NCI-H1930 (cell line): ENCODE measurements at places on chromosomes 7 and 10.

GRCh38 chr7:139341776-139342226 is 664 bp downstream of the FMC1 start:
- DNase-seq = no peak

GRCh38 chr7:80380957-80381356 is 130.9 kb downstream of the GNAT3 start:
- no peak for DNase-seq

- no peak for DNase-seq
These were observed 90.0 kb downstream of the SLIT1 start for GRCh38 chr10:97095701-97096260.

DNA sequence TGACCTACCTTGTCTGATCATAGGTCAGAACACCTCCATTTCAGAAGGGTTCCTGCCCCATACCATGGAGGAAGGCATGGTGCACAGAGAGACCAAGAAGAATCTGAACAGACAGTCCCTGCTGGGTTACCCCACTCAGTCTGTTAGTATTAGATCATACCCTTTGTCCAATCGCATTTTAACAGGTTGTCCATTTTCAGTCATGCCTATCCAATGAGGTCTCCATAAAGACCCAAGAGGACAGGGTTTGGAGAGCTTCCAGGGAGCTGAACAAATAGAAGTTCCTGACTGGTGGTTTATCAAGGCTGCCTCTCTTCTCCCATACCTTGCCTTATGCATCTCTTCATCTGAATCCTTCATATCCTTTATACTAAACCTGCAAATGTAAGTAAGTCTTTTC is 21.2 kb upstream of the SLC16A12 start:
- no peak for DNase-seq

DNA sequence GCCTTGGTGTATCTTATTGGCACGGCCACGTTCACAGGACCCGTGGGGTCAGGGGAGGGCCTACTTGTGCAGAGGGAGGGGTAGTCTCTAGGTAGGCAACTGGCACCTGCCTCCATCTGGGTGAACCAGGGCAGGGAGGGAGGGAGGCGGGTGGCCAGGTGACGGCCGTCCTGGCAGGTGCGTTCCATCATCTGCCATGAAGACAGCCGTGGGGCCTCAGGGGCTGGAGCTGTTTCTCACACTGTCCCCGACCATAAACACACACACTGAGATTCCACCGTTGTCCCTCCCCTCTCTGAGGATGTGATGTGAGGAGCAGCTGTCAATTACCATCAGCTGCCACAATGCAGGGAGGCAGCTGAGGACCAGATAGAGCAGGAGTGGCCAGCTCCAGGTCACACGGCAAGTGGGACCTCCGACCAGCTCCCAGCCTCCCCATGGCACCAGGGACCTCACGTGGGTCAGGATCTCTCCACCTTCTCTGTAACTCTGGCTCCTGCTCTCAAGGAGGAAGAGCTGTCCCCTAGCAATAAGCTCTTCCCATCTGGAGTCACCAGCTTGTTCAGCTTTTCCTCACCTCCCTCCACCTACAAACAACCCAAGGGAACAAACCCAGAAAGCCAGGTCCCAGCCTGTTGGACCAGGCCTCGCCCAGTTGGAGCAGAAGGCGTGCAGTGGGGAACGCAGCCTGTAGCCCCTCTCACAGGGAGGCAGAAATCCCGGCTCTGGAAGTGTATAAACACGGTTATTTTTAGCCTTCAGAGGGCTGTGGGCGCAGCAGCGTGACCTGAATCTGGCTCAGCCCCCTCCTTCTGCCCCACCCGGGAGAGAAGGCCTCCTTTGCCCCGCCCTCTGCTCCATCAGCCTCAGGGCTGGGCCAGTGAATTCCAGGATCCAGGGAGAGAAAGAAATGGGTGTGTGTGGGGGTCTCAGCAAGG is 33.1 kb downstream of the ZMIZ1 start:
- no peak for DNase-seq

GRCh38 chr10:22945934-22946673 is 18.3 kb downstream of the ARMC3 start:
- no peak for DNase-seq

DNA sequence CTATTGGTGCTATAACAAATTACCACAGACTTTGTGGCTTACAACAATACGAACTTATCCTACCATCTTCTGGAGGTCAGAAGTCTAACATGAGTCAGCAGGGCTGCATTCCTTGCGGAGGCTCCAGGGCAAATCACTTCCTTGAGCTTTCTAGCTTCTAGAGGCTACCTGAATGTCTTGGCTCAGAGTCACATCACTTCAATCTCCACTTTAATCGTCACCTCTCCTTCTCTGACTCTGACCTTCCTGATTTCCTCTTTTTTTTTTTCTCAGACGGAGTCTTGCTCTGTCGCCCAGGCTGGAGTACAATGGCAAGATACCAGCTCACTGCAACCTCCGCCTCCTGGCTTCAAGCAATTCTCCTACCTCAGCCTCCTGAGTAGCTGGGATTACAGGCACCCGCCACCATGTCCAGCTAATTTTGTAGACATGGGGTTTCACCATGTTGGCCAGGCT is 44.6 kb upstream of the ANAPC16 start:
- no peak for DNase-seq

- DNase-seq = no peak
These were observed 82.1 kb downstream of the SLC37A3 start for GRCh38 chr7:140316165-140316661.

GRCh38 chr10:29099415-29099814 is 189.5 kb upstream of the LYZL1 start:
- no peak for DNase-seq

DNA sequence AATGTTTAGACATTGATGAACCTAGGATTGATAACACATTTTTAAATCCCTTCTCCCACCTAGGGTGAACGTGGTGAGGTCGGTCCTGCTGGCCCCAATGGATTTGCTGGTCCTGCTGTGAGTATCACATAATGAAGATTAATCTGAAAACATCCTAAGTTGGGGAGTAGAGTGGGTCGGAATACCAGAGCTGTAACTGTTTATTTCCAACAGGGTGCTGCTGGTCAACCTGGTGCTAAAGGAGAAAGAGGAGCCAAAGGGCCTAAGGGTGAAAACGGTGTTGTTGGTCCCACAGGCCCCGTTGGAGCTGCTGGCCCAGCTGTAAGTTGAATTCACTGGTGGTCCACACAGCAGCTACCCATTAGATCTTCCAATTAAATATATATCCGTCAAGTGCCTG is 25.6 kb downstream of the COL1A2 start:
- DNase-seq = no peak

DNA sequence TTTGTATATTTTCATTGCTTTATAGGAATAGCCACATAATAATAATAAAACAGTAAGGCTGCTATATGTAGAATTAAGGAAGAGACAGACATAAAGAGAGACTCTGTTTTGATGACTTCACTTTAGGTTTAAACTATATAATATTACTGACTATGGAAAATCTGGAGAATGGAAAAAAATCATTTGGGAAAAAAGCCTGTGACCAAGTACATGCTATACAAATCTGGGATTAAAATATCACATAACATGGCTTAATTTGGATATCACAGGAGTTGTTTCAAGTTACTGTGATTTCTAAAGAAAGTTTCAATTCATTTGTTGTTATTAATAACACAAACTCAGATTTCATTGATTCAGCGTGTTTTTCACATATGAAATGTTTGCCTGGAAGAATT is 7.7 kb downstream of the PLCE1 start:
- DNase-seq = no peak

DNA sequence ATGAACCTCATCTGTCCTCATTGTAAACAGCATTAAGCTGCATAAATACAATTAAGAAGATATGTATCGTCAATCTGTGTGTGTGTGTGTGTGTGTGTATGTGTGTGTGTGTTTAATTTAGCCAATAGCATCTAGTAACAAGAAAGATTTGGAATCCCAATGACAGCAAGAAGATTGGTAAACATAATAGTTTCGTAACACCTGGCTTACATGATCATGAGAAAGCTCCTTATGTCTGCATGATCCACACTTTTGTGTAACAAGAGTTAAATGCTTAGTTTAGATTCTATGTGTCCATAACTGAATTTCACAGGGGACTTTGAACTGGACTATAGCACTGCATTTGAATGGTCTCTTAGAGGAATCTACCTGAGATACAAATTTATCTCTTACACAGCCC is 191.0 kb upstream of the BET1 start:
- no peak for DNase-seq

DNA sequence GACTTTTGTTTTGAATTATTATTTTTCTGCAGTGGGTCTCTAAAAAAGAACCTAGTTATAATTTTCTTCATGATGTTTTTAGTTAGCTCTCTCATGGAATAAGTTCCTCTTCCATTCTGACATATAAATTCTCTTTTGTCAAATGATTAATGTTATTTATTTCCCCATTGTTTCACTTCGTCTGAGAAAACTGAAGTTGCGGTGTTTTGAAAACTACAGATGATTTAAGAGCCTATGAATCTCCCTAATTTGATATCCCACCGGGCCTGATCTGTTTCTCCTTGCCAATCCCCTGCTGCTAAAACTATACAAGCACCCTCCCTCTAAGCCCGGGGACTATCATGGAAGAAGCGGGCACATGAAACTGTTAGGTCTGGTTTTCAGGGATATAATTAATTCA is 41.4 kb downstream of the HTR7 start:
- no peak for DNase-seq

- DNase-seq = no peak
These were observed 179.8 kb downstream of the NXPH1 start for GRCh38 chr7:8613191-8613590.

- no peak for DNase-seq
These were observed 68.9 kb downstream of the C10orf143 start for GRCh38 chr10:130041451-130042371.

DNA sequence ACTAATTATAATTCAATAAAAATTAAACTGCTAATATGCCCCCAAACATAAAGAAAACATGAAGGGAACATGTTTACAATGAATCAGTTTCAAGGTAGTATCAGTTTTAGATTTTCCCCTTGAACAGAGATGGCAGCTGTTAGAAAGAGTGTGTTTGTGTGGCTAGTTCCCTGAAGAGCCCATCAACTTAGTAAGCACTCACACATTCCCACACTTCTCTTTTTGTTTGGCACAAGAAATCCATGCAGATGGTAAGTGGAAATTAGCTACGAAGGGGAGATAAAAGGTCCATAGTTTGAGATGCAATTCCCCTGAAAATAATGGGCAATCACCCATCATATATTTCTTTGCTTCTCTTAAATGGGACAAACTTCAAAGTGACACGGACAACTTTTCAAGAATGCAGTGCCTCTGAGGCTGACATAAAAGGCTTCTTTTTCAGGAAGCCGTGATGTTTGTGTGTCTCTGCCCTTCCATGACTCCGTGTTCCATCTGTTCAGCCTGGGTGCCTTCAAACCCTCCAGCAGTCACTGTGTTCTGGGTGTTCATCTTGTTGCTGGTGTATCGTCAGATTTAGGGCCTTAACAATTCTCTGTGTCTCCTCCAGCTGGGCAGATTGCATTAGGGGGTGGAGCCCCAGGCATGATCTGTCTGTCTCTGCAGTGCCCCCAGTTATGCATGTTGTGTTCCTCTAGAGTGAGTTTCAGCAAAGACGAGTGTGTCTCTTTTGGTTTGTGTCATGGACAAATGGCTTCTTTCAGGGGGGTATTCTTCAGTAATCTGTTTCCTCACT is 259.5 kb upstream of the NPY start:
- DNase-seq = no peak

DNA sequence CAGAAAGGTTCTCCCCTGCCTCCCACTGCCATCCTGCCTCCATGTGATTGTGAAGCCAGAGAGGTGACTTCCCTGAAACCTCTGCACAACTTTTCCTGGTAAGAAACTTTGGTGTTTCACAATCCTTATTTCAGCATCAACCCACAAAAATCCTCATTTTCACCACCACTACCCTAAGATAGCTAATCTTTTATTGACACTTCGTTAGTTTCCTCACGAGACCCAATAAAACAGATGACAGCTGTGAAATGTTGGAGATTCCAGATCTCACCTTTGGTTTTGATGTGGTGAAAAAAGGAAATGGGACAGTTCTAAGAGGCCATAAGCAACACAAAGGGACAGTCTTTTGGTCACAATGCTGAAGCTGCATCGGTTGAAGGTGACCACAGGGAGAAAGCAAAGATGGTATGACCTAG is 59.9 kb upstream of the TM9SF3 start:
- no peak for DNase-seq

GRCh38 chr7:145293228-145293701 is 457.4 kb upstream of the TPK1 start:
- no peak for DNase-seq

- no peak for DNase-seq
These were observed 45.5 kb downstream of the GSAP start for GRCh38 chr7:77370606-77371005.

- no peak for DNase-seq
These were observed 978 bp downstream of the OGDH start for GRCh38 chr7:44607141-44608068.

- no peak for DNase-seq
These were observed 90.8 kb upstream of the KLF6 start for GRCh38 chr10:3875842-3876235.

- DNase-seq = no peak
These were observed 60.0 kb downstream of the MYOF start for GRCh38 chr10:93422118-93422517.

DNA sequence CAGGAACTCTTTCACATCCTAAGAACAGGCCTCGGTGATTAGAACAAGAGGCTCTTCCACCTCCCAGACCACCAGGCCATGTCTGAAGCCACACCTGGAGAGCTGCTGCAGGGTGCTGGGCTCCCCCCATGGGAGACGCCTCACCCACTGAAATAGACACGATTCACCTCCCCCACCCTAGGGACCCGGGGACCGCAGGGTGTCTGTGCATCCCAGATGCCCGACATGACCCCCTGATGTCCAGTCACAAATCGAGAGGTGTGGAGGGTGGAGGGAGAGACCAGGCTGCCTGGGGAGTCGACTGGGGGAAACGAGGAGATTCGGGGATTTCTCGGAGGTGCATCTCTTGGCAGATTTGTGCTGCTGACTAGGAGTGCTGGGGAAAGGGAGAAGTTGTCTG is 31.0 kb downstream of the CNPY1 start:
- no peak for DNase-seq

- no peak for DNase-seq
These were observed 1.6 kb upstream of the PILRA start for GRCh38 chr7:100371561-100372171.

DNA sequence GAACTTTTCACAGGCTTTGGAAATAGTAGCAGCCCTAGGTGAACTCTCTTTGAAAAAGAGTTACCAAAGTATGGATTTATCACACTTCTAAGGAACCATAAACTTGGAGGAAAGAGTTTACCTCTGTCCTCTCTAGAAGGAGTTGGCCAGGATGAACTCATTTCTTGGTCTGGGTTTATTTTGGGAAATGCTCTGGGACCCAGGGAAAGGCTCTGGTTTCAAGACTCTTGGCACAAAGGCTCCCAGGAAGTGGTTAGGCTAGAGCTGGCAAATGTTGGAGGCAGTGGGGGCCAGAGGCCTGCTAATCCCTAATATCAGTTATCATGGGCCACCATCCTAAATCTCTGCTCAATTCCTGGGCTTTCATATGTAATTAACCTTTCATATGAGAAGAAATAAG is 36.3 kb upstream of the CDK6 start:
- no peak for DNase-seq

- no peak for DNase-seq
These were observed 50.5 kb downstream of the PNLIPRP3 start for GRCh38 chr10:116477986-116478664.

- no peak for DNase-seq
These were observed 180.0 kb downstream of the BTAF1 start for GRCh38 chr10:92103376-92104090.
